ENCODE measurements at places on chromosomes 16 and 17.

DNA sequence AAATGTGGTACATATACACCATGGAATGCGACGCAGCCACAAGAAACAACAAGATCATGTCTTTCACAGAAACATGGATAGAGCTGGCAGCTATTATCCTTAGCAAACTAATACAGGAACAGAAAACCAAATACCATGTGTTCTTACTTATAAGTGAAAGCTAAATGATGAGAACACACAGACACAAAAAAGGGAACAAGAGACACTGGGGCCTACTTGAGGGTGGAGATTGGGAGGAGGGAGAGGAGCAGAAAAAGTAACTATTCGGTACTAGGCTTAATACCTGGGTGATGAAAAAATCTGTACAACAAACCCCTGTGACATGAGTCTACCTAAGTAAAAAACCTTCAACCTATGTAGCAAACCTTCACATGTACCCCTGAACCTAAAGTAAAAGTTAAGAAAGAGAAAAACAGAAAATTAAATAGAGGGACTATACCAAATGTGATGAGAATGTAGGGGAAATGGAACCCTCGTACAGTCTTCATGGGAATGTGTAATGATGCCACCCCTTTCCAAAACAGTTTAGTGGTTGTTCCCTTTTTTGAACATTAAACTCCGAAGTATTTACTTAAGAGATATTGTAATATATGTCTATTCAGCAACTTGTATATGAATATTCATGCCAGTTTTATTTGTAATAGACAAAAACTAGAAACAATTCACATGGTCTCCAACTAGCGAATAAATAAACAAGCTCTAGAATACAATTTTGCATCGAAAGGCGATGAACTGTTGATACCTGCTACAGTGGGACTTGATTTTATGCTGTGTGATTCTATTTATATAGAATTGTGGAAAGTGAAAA lies 33.9 kb downstream of the AHSP start:
- no peak for DNase-seq

DNA sequence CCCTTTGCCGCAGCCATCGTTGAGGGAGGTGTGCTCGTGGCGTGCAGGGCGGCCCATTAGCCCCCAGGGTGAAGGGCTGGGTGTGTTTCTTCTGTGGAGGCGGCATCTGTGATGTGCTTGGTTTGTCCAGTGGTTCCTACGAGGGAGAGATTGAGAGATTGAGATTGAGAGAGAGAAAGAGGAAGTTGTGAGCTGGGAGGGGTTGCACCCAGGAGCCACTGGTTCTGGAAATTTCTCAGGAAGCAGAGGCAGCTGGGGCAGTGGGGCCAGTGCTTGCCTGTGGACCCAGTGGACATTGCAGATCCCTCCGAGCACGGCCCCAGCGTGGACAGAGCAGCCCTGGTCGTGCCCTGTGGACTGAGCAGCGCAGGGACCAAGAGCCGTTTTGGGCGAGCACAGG lies 72.0 kb upstream of the ZNF750 start:
- no peak for DNase-seq

GRCh38 chr16:22915003-22915402 lies 101.0 kb downstream of the HS3ST2 start:
- DNase-seq, result no peak

DNA sequence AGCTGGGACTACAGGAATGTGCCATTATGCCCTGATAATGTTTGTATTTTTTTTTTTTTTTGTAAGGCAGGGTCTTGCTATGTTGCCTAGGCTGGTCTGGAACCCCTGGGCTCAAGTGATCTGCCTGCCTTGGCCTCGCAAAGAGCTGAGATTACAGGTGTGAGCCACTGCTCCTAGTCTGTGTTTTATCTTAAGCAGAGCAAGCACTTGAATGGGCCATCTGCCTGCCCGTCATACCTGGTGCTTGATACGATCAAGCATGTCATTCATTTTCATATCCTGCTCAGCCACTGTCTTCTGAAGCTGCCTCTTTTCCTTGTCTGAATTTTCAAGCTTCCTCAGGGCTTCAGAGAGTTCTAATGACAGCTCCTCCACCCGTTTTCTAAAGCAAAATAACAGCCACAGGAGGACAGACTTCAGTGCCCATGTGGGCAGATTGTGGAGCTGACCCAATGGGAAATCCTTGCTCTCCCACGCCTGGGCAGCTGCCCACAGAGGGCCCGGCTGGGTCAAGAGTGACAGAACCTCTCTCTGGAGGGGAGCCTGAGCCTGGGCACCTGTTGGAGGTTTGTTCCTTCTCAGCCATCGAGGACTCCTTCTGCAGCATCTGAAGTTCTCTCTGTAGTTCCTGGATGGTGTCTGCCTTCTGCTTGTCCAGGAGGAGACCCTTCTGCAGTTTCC lies 36.5 kb downstream of the DHX38 start:
- no peak for DNase-seq

GRCh38 chr16:31071861-31072260 lies 2.2 kb downstream of the ZNF668 start:
- DNase-seq, result no peak

Data from activated CD4-positive, CD25-positive, alpha-beta regulatory T cell (primary cell).